ENCODE measurements at places on chromosomes 12 and 14.

DNA sequence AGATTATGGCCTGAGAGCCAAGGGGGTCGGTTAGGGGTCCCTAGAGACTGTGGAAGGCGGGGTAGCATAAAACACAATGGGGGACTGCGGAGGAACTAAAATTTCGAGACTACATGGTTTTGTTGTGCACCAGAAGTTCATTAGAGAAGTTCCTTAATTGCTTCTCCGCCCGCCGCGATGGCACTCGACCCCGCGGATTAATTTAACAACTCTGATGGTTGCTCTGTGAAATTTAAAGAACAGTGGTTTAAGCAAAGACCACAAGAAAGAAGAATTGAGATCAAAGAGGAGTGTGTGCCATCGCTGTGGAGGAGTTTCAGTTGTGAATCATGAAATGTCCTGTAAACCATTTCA is 1.4 kb upstream of the CCDC88C start:
- H3K27ac ChIP-seq = no peak overlapping the region
- H3K36me3 ChIP-seq = no peaks in the 10 kb centered on the region
- H3K4me1 ChIP-seq = peaks cover 22% of the 10 kb centered on the region
- no peaks in the 10 kb centered on the region for H3K27me3 ChIP-seq
- no peak overlapping the region for H3K4me3 ChIP-seq

- H3K27me3 ChIP-seq = peaks cover 8% of the 10 kb centered on the region
- no peak overlapping the region for H3K4me3 ChIP-seq
- no peaks in the 10 kb centered on the region for H3K36me3 ChIP-seq
- no peak overlapping the region for H3K27ac ChIP-seq
- DNase-seq = no peak
Observed at GRCh38 chr14:22047115-22047514, 373.5 kb upstream of the OR4E1 start.

- peaks cover 4% of the 10 kb centered on the region for H3K36me3 ChIP-seq
- H3K27ac ChIP-seq = no peak overlapping the region
Observed at GRCh38 chr12:27426743-27427487, 19.6 kb upstream of the SMCO2 start.

- no peak overlapping the region for H3K4me3 ChIP-seq
- no peak overlapping the region for H3K27ac ChIP-seq
- H3K36me3 ChIP-seq = peaks cover 42% of the 10 kb centered on the region
Observed at GRCh38 chr14:74604911-74605310, 7.1 kb downstream of the LTBP2 start.

GRCh38 chr12:193261-193660 is 20.7 kb downstream of the SLC6A12 start:
- H3K27ac ChIP-seq = no peak overlapping the region
- peaks cover 19% of the 10 kb centered on the region for H3K27me3 ChIP-seq
- no peak overlapping the region for H3K4me3 ChIP-seq
- DNase-seq = no peak

- H3K27me3 ChIP-seq = no peaks in the 10 kb centered on the region
- DNase-seq = no peak
- H3K36me3 ChIP-seq = peaks cover 12% of the 10 kb centered on the region
- H3K4me3 ChIP-seq = no peak overlapping the region
- H3K27ac ChIP-seq = no peak overlapping the region
- peaks cover 30% of the 10 kb centered on the region for H3K4me1 ChIP-seq
Observed at GRCh38 chr12:108686780-108687179, 44.5 kb downstream of the CORO1C start.

DNA sequence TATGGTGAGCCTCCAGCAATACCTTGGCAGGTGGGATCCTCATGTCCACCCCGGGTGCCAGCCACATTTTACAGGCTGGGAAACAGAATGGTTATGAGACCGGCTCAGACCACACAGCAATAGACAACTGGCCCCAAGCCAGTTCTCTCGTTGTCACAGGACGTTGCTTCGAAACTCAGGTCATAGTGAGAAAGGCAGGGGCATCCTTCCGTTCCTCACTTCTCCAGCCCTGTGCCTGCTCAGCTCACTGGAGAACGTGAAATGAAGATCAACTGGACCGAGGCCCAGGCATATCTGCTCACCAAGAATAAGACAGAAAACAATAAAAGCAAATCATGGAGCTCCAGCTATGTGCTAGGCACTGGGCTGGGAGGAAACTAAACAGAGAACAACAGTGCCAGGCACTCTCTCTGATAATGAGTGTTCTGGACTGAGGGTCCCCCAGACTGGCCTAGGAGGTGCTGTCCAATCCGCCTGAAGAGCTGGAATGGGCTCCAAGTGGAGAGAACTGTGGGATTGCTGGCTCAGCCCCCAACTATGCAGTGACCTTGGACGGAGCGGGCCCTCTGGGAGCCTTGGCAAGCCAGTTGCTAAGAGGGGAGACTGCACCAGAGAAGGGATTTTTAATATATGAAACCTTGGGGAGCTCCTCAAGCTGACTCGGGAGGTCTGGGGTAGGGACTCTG is 18.8 kb upstream of the FAIM2 start:
- DNase-seq = no peak
- no peaks in the 10 kb centered on the region for H3K4me1 ChIP-seq
- H3K27me3 ChIP-seq = peaks cover 5% of the 10 kb centered on the region
- H3K27ac ChIP-seq = no peak overlapping the region
- no peak overlapping the region for H3K4me3 ChIP-seq

- DNase-seq = no peak
- H3K27me3 ChIP-seq = no peaks in the 10 kb centered on the region
- no peak overlapping the region for H3K27ac ChIP-seq
- H3K4me3 ChIP-seq = no peak overlapping the region
- no peaks in the 10 kb centered on the region for H3K36me3 ChIP-seq
Observed at GRCh38 chr14:70317969-70318634, 41.4 kb downstream of the COX16 start.

DNA sequence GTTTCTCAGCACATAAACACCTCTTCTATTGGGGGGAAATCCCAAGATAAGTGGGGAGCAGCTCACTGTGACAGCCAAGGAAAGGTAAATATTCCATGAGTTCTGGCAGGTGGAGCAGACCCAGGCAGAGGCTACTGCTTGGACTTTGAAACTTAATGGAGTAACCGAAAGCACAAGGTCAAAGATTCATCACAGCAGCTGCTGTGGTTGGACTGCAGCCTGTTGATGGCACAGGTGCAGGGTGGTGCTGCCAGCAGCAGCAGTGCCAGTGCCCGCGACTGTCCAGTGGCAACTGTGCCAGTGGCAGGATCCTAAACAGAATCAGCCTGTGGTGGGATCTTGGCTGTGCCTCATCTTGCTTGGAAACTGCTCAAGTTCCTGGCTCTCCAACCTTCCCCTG is 81.4 kb upstream of the ARID2 start:
- H3K36me3 ChIP-seq = no peaks in the 10 kb centered on the region
- no peak overlapping the region for H3K4me3 ChIP-seq
- peaks cover 11% of the 10 kb centered on the region for H3K4me1 ChIP-seq
- no peak for DNase-seq
- no peak overlapping the region for H3K27ac ChIP-seq
- H3K27me3 ChIP-seq = no peaks in the 10 kb centered on the region
